ENCODE measurements at places on chromosomes 5 and 9.
A peak's percentile ranks its signal among the peaks of the same experiment; 100 is the strongest.

GRCh38 chr9:134724202-134724911 is 82.8 kb downstream of the COL5A1 start:
- DNase-seq, result no peak

DNA sequence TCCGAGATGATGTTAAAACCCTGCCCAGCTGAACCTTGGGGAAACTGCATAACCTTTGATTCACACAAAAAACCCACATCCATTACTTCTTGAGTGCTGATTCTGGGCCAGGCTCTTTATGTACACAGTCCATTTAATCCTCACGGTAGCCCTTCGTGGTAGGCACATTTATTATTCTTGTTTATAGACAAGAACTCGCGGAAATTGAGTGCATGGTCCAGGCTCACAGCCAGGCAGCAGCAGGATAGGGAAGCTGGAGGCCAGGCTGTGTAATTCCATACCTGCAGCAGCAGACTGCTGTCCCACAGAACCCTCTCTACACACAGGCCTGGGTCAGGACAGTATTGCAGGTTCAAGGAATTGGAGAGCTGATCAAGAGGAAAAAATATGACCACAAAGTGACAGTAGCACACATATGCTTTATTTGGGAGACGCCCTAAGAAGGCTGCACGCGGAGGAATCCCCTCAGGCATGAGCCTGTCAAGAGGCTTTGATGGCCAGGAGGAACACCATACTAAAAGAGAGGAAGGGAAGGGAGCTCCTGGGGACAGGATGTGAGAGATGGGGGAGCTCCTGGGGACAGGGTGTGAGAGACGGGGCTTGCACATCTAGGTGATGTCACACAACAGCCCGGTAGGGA is 28.4 kb upstream of the FAM120A start:
- DNase-seq, result no peak

- DNase-seq, result no peak
Observed at GRCh38 chr9:76099516-76099915, 209.0 kb downstream of the PCSK5 start.

DNA sequence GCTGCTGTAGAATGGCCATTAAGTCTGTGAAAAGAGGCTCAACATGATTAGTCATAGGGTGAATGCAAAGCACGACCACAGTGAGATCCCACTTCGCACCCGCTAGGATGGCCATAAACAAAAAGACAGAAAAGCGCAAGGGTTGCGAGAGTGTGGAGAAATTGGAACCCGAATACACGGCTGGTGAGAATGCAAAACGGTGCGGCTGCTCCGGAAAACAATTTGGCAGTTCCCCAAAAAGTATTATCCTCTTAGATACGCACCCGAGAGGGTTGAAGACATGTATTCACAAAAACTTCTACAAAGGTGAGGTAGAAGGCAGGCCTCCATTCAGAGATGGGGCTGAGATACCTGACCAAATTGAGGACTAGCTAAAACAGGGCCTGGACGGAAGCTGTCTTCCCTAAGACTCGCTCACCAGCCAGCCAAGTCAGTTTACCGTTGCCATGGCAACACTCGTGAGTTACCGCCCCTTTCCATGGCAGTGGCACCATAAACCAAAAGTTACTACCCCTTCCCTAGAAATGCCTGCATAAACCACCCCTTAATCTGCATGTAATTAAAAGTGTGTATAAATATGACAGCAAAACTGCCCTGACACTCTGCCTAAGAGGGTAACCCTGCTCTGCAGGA is 726 bp upstream of the PSMB7 start:
- DNase-seq, result peak; percentile 26

DNA sequence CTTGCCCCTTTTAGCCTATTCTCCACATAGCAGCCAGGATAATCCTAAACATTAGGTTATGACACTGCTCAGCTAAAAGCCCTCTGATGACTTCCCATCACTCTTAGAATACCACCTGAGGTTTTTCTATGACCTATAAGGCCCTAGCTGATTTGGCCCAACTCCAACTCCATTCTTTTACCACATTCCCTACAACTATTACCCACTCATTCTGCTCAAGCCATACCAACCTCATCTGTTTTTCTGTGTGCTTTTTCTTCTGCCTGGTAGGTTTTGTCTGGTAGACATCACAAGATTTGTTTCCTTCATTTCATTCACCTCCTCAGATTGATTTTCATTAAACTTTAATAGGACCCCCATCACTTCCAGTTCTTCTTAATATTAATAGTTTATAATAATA is 12.5 kb upstream of the FCHO2 start:
- DNase-seq, result no peak

DNA sequence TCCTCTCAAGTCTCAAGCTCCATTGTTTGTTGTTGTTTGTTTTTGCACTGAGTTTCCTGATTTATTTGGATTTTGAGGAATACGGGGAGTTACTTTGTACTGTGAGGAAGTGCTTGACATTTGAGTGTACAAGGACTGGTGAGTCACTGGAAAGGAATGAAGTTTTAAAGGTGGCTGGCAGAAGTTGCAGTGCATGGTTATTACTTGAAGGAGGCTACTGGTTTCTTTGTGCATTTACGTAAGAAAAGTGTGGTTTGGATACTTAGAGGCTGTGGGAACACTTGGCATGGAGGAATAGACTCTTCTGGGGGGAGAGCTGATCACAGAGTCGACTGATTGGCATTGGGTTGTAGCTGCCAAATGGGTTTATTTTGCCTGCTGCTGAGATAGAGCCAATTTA is 919.0 kb downstream of the TAF11L14 start:
- DNase-seq, result no peak
